ENCODE measurements at places on chromosomes 13 and 19.

DNA sequence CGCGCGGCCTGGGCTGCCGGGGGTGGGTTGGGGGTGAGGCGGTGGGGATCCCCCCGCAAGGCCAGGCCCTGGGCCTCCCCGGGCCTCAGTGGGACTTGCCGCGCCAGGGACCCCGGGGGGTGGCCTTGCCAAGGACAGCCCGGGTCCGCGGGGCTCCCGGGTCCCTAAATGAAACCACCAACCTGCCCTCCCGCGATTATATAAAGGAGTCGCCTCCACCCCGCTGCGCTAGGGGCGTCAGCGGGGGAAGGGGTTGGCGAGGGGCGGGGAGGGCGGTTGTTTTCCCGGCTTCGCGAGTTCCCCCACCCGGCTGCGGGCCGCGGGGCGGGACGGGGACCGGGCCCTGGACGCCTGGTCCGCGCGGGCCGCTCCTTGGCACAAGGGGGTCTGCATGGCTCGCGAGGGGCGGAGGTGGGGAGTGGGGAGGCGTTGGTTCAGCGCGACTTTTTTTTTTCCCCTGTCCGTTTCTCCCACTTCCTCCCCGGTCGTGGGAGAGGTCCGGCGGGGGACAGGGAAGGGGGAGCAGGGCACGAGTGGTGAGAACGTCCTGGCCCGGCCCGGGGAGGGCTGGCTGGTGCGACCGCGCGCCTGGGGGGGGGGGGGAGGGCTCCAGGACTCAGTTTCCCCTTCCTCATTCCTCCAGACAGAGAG is 822 bp upstream of the ZBTB7A start:
- DNase-seq, result no peak

DNA sequence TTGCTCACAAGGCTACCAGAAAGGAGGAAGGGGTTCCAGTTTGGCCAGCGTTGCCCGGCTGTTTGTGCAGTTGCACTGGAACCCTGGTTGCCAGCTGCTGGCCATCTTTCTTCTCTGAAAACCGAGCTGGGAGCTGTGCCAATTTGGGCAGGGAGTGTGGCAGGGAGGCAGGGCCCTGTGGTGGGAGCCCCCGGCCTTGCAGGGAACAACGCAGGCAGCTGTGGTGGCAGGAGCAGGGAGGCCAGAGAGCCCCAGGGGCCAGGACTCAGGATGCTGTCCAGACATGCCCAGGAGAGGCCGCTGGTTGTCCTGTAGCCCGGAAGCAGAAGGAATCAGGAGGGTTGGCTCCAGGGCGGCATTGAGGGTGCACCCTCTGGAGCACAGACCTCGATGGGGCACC is 4.8 kb downstream of the KMT5C start:
- peak; percentile 72 for DNase-seq

DNA sequence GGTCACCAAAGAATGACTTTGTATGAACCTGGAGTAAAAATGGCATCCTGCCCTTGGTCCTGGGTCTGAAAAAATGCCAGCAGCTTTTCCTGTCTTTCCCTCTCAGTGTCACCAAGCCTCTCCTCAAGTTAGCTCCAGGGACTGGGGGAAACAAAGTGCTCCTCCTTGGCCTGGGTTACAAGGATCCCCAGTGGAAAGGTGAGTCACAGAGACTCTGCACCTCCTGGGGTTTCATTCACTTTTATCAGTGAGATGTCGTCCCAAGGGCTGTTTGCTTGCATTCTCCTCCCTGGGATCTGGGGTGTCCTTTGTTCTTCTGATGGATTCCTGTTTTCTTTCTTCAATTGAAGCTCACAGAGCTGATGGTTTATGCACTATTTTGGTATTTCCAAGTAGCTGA is 93.2 kb upstream of the CSNK1A1L start:
- no peak for DNase-seq

DNA sequence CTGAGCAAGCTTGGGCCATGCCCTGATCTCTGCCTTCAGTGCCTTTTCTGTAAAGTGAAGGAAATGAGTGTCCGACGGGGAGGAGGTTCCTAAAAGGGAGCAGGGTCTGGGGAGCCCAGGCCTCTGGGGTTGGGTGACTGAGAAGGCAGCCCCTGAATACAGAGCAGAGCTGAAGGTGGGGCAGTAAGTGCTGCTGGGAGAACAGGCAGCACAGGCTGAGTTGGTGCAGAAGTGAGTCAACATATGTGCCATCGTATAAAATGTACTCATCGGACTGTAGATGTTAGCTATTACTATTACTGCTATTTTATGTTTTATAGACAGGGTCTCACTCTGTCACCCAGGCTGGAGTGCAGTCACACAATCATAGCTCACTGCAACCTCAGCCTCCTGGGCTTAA is 1.0 kb upstream of the HAMP start:
- DNase-seq, result no peak

GRCh38 chr13:50589139-50589538 is 254.4 kb downstream of the DLEU7 start:
- DNase-seq, result no peak

DNA sequence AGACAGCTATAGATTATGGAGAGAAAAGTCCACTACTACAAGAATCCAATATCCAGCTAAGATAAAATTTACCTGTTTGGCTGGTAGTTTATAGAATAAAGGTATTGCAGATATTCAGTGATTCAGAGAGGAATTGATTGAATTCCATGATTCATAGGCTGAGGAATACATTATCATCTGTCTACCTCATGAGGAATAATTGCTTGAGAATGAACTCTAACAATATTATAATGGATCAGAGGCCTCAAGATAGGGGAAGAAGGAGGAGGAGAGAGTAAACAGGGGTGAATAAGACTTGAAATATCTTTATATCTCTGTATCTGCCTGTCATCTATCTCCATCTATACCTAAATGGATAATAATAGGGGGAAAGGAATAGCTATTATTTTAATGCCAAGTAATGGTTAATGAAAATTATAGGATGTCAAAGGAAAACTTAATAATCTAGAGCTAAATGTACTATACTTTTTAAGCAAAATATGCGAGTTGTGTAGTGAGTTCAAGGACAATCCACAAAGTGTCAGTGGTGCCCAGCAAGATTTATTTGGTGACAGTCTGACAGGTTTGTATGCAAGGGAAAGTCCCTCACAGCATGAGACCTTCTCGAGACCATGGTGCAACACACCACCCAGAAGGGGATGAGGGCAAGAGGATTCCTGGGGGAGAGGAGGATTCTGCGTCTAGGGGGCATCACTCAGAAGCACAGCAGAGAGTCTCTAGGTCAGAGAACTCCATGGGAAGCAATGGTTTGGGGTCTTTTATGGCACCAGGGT is 224.5 kb downstream of the GPC5 start:
- DNase-seq, result no peak

DNA sequence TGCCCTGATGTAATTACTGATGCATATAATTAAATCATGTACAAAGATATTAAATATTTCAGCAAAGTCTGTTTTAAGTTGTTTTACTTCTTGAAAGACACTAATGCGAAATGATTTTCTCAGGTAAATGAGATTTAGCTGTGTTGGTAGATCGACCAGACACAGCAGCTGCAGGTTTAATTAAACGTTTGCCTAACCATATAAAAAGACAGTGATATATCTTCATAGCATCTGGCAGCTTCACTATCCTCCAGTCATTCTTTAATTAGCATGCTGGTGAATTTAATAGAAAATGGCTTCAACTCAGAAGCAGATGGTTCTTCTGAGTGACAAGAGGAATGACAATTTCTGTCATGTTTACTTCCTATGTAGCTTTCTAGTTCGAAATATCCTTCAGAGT is 69.3 kb downstream of the NHLRC3 start:
- peak; percentile 54 for DNase-seq

GRCh38 chr13:105641121-105641520 is 894.3 kb downstream of the EFNB2 start:
- no peak for DNase-seq

- peak; percentile 20 for DNase-seq
Measured at GRCh38 chr13:68176475-68176874, 946.3 kb upstream of the PCDH9 start.

DNA sequence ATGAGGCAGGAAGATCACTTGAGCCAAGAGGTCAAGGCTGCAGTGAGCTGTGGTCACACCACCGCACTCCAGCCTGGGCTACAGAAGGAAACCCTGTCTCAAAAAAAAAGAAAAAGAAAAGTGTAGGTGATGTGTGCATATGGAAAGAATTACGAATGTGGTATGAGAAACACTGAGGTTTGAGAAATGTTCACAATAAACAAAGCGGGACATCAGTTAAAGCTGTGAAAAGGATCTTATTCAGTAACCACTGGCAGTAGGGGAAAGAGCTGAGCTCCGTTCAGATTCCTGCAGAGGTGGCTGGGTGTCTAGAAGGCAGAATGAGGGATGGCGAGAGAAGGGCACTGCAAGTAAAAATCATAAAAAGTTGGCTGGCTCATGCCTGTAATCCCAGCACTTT is 4.1 kb upstream of the IGSF23 start:
- no peak for DNase-seq

DNA sequence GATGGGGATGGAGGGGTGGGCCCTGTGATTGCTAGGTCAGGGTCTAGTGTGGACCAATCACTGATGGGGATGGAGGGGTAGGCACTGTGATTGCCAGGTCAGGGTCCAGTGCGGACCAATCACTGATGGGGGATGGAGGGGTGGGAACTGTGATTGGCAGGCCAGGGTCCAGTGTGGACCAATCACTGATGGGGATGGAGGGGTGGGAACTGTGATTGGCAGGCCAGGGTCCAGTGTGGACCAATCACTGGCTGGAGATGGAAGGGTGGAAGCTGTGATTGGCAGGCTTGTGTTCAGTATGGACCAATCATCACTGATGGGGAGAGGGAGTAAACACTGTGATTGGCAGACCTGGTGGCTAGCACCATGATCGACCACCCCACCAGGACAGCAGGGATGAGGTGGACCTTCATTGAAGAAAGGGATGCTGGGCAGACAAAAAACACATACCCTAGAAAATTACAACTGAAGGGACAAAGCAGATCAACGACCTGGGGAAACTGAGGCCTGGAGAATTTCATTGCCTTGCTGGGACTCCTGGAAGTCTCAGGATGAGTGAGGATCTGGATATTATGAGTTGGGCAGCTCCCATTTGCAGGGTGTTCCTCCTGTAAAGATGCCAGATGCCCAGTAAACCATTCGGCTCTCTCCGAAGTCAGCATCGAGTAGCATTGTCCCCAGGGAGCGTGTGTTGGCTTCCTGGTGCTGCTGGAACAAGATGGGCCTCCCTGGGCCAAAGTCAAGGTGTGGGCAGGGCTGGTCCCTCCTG is 15.5 kb downstream of the TMPRSS9 start:
- no peak for DNase-seq

DNA sequence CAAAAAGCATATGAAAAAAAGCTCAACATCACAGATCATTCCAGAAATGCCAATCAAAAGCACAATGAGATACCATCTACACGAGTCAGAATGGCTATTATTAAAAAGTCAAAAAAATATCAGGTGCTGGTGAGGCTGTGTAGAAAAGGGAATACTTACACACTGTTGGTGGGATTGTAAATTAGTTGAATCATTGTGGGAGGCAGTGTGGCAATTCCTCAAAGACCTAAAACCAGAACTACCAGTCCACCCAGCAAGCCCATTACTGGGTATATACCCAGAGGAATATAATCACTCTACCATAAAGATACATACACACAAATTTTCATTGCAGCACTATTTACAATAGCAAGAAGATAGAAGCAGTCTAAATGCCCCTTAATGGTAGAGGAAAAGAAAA is 529.9 kb downstream of the SLITRK1 start:
- DNase-seq, result no peak

DNA sequence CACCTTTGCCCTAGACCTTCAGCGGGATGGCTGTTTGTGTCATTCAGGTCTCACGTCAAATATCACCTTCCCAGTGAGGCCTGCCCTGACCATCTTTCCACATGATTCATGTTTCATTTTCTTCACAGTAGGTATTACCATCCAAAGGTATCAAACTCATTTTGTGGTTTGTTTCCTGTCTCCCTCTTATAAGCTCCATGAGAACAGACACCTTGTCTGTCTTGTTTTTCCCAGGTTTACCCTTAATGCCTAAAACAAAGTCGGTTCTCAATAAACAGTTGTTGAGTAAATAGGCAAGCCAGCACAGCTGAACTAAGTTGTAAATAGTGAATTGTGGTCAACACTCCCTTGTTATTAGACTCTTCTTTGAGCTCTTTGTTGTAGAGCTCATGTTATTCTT is 122.6 kb upstream of the GJB6 start:
- DNase-seq, result no peak

GRCh38 chr13:27822258-27822872 is 30.1 kb downstream of the GSX1 start:
- DNase-seq, result no peak

DNA sequence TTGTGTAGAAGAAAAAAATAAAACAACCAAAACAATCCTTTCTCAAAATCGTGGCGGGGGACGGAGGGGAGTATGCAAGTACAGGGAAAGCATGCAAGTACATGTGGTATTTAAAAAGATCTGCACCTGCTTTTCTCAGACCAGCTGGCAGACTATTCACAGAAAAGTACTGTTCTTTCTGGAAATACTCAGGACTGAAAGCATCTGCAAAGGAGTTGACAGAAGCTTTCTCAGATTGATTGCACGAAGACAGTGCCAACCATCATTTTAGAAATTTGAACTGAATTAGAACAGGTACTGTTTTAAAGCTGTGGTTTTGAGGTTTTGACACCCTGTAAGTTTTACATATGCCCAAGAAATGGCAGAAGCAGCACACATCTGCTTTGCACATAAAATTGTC is 19.8 kb upstream of the PCDH8 start:
- DNase-seq, result no peak

DNA sequence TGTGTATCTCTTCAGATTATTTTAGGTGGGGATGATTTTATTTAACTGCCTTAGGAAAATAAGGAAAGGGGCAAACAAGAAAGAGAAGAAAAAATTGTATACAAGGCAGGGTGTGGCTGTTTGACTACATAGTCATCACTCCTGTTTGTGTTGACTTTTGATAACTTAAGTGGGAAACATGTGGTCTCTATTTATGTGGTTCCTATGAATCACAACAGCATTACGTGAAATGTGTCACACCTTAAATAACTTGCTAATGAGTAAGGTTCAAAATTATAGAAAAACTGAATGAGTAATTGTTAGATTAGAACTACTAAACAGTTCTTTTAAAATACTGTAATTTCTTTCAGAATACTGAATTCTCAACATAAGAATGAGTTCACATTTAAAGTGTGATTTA is 69.3 kb downstream of the LMO7 start:
- no peak for DNase-seq

DNA sequence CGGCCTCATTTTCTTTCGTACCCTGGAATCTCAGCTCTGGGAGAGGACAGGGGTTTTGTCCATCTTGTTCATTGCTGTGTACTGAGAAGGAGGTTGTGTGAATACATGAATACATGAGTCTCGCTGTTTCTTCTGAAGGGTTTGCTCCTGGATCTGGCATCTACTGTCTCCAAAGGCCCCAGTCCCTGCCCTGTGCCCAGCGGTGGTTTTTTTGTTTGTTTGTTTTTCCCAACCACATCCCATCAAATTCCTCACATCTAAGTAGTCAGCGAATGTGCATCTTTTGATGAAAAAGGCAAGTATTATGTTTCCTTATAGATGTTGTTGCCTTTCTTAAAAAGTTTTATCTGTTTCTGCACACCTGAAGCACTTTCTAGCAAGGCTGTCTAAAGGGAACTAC is 12.5 kb downstream of the DCAF15 start:
- DNase-seq, result no peak

GRCh38 chr13:100513987-100514670 is 74.5 kb downstream of the GGACT start:
- DNase-seq, result peak; percentile 69

All from COR-L47 (cell line).